Mesendoderm (in vitro differentiated cells): ENCODE measurements at places on chromosomes 2 and 18.

- no peaks in the 10 kb centered on the region for H3K27me3 ChIP-seq
- H3K4me1 ChIP-seq, result no peaks in the 10 kb centered on the region
- no peak overlapping the region for H3K4me3 ChIP-seq
These were observed 206.2 kb downstream of the RPIA start for GRCh38 chr2:88897715-88898114.

GRCh38 chr18:36066001-36066400 is 1.4 kb downstream of the RPRD1A start:
- no peak overlapping the region for H3K27ac ChIP-seq
- H3K4me1 ChIP-seq, result no peaks in the 10 kb centered on the region
- no peaks in the 10 kb centered on the region for H3K27me3 ChIP-seq
- H3K4me3 ChIP-seq, result peak overlapping the region; percentile 19
- no peak for DNase-seq

- no peak overlapping the region for H3K4me3 ChIP-seq
- no peak overlapping the region for H3K27ac ChIP-seq
- no peaks in the 10 kb centered on the region for H3K27me3 ChIP-seq
- H3K36me3 ChIP-seq, result no peaks in the 10 kb centered on the region
- no peaks in the 10 kb centered on the region for H3K4me1 ChIP-seq
These were observed 36.4 kb upstream of the GAREM1 start for GRCh38 chr18:32507093-32507492.

DNA sequence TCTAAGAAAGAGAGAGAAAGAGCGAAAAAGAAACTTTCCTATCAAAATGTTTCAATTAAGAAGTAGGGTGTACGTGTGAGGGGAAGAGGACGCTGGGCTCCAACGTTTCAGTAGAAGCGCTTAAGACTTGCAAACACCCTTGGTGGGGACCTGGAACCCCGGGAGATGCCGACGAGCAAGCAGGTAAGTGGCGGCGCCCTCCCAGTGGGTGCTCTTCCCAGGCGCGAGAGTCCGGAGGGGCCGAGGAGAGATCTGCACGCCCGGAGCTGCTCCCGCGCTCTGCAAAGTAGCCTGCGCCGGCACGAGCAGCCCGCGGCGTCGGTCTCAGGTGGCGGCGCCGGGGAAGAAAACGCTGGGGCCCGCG is 678 bp upstream of the OTX1 start:
- no peaks in the 10 kb centered on the region for H3K36me3 ChIP-seq
- H3K4me3 ChIP-seq, result peak overlapping the region; percentile 33
- H3K4me1 ChIP-seq, result peaks cover 13% of the 10 kb centered on the region
- no peak for DNase-seq
